EL (cell line): ENCODE measurements at places on chromosomes 13 and 19.

DNA sequence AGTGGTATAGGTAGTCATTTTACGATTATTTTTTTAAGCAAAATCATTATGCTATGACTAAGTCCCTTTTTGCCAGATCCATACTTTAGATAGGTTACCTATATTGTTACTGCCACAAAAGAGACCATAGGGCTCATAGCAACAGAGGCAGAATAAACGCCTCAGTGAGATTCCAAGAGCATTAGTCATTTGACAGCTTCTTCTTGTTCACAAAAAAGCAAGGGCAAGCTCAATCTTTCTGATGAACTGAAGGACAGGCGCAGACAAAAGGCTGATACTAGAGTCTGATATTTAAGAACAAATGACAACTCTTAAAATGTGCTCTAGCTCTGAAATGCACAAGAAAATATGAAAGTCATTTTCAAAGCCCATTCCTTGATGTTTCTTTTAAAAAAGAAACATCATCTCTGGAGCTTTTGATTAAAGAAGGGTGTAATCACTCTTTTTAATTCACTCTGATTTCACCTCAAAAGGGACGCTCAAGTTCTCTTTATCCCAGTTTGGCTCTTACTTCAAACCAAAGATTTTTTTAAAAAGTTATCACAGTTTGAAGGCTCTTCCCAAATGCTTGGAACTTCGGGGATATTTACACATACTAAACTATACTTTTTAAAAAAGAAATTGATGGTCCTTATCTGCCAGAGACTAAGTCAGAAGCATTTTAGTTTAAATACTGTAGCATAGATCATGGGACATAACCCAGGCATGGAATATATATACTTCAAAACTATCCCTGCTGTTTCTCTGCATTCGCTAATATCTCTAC is 187.2 kb downstream of the EFNB2 start:
- DNase-seq: peak; percentile 65

GRCh38 chr13:51730927-51731326 is 73.0 kb downstream of the DHRS12 start:
- no peak for DNase-seq

- no peak for DNase-seq
These were observed 164.7 kb downstream of the KCNRG start for GRCh38 chr13:50179977-50180376.

DNA sequence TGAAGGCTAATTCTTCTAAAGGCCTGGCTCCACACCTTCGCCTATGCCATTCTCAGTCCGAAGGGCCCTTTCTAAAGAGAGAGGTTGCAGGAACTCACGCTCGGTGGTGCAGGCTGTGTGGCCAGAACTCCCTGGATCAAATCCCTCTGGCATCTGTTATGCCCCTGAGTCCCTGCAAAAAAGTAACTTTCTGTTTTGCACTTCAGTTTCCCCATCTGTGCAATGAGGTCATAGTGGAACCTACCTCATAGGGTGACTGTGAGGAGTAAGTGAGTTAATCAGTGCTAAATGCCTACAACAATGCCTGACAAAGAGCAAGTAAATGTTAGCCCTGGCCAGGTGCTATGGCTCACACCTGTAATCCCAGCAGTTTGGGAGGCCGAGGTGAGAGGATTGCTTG is 7.3 kb downstream of the IGSF23 start:
- DNase-seq: no peak

GRCh38 chr13:89695343-89696257 is 1651.9 kb upstream of the MIR17HG start:
- no peak for DNase-seq

DNA sequence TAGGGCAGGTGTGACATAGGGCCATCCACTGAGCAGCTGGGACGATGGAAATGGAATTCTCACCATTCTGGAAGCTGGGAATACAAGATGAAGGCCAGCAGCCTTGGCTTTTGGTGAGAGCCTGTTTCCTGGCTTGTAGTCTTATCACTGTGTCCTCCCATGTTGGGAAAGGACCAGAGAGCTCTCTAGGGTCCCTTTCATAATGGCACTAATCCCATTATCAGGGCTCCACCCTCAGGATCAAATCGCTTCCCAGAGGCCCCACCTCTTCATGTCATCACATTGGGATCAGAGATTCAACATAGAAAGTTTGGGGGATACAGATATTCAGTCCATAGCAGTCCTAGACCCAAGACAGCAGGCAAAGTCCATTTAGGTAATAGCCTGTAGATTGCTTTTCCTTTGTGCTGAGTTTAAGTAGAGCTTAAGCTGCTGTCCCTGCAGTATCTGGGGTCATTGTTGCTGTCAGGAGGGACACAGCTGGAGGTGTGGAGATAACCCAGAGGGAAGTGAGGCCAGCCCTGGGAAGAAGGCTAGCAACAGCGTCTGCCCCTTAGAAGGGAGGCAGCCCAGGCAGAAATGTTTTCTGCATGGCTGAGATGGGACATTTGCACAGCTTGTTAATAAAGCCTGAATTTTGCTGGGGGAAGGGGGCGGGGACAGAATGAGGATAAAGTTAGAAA is 136.5 kb upstream of the GPR12 start:
- DNase-seq: no peak

GRCh38 chr13:87678372-87678752 is 7.2 kb downstream of the SLITRK5 start:
- DNase-seq: no peak

DNA sequence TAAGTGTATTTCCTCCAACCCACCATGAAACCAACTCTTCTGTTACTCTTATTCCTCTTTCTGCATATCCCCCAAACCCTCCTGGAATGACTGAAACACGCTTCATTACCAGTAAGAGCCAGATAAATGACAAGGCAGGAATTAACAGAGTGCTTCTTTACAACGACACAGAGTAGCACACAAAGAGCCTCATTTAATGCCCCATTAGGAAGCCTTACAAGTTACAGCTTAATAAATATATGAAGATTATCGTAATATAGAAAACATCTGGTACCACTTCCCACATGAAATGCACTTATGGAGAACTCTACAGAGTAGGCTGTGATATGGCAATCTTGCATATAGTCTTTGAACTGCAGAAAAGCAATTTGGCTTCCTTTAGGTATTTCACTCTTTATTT is 116.8 kb downstream of the ENOX1 start:
- no peak for DNase-seq

DNA sequence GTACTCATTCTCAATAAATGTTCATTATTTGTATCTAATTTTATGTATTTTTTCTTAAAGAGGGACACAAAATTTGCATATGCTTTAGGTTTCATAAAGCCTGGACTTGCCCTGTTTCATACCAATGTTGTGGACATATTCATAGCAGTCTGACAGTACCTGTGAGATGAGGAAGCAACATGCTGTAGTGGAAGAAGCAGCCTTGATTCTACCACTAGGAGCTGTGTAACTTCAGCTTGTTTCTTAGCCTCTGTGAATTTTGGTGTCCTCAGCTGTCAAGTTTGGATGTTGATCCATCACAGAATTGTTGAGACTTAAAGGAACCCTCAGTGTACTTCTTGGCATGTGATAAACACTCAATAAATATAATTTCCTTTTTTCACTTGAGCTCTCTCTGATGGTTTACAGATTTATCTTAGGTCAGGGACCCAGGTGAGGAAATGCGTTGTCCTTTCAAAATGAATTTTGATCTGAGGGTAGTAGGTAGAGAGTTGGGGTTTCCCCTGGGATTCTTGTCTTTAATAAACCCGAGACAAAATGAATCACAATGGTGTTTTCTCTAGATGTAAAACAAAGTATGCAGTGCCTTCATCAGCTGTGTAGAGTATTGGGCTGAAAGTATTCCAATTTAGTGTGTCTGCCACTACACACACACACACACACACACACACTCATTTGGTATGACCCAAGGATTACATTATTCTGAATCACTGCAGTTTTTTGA is 152.1 kb downstream of the KCNRG start:
- no peak for DNase-seq

GRCh38 chr19:17266589-17266974 is 661 bp upstream of the BABAM1 start:
- no peak for DNase-seq

DNA sequence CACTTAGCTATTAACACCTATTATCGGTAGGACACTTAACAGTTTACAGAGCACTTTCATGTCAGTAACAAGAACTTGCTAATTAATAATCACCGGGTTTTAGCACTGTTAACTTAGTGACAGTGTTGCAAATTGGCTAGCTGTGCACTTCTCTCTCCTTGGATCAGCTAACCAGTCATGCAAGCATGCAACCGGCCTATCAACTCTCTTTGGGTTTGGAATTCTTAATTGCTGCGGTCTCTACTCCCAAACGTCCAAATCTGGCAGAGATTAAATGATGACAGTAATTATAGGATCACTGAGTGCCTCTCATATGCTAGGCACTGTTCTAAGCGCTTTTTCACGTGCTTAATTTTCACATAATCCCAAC is 1.2 kb downstream of the EPS15L1 start:
- DNase-seq: peak; percentile 12

- no peak for DNase-seq
These were observed 74.0 kb downstream of the CAB39L start for GRCh38 chr13:49369866-49370265.

DNA sequence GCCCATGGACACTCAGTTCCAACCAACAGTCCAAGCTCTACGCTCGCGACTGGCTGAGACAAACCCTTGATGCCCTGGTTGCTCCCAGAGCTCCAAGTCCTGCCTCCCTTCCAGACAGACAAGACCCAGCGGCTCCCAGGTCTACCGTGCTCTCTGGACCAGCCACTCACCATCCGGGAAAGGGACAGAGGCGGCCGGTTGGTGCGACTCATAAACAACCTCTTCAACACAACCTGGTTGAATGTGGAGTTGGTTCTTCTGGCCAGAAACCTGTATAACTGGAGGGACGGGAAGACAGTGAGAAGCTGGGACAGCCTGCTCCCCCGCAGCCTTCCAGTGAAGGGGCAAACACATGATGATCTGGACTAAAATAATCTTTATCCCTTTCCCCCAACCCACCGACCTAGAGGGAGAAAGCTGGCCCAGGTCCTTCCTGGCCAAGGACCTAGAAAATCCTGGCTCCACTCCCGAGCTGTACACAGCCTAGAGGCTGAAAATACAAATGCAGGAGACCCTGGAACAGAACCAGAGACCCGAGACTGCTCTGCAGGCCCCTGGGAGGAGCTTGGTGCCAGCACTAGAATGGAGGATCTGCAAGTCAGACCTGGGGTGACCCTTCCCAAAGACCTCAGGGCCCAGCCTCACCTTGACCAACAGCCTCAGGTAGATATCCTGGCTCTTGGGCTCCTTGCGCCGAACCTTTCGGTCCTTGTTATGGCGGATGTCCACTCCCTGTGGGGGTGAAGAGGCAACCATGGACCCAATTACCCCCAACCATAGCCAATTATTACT is 1.6 kb downstream of the RPL18 start:
- no peak for DNase-seq
